ENCODE measurements at places on chromosomes 7 and 10. TPM values are rescaled to one million over a fixed set of nuclear protein-coding genes. Genes with fewer than 3 reads are reported as not detected.

DNA sequence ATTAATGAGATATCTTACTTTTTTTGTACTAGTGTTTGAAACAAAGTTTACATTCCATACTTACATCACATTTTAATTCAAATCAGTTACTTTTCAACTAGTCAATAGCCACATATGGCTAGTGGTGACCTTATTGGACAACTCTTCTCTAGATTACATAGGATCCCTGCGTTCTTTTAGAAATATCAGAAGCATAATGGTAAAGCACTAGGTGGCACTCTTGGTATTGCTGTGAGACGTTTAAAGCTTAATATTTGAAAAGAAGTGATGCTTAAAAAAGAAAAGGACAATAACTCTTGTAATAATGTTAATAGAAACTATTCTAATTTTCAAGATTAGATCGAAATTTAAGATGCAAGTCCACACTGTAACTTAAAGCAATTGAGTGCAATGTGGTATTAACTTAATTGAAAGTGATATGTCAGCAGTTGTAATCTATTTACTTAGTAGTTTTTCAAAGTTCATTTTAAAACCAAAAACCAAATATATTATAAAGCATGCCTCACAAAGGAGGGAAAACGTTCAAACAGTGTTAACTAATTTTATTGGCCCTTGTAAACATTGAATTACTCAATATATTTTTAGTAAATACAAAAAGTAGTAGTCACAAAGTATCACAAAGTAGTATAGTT lies 339.1 kb downstream of the ATRNL1 start:
- no peak for DNase-seq

DNA sequence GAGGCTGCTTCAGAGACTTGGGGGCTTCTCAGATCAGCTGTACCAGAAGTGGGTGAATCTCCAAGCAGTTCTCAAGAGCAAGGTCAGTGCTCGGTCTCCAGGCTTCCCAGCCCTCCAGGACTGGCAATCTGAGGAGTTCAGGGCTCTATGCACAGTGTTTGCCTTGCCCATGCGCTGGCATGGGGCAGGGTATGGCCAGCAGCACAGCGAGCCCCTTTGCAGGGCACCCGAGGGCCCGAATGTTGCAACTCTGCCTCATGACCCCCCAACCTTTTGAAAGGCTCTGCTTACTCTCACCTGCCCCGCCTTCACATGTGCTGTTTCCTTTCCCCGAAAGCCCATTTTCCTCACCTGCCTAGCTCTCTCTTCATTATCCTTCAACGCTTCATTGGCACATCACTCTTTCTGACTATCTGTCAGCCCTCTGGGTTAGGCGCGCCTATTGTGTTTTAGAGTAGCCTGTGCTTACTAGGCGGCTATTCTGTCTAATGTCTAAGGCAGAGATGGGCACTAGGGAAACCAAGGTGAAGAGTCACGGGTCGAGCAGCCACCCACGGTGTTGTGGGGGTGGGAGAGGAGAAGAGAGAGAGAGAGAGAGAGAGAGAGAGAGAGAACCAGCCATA lies 83.6 kb downstream of the WDFY4 start:
- DNase-seq: no peak

GRCh38 chr10:102473445-102474331 lies 22.3 kb upstream of the C10orf95 start:
- DNase-seq: no peak

DNA sequence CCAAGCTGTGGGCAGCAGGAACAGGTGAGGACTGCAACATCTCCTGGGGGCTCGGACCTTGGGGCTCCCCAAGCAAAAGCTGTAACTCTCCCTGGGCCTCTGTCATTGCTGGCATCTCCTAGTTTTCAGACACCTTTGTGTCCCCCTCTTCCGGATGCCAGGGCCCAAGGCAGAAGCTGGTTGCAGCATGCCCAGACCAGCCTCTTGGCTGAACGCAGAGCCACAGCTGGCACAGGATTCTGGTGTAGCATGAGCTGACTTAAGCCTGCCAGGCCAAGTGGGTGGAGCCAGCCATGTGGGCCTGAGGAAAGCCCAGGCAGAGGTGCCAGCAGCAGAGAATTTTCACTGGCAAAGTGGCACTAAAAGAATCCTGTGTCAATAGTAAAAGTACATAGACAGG lies 43.5 kb downstream of the ZWINT start:
- DNase-seq: no peak

DNA sequence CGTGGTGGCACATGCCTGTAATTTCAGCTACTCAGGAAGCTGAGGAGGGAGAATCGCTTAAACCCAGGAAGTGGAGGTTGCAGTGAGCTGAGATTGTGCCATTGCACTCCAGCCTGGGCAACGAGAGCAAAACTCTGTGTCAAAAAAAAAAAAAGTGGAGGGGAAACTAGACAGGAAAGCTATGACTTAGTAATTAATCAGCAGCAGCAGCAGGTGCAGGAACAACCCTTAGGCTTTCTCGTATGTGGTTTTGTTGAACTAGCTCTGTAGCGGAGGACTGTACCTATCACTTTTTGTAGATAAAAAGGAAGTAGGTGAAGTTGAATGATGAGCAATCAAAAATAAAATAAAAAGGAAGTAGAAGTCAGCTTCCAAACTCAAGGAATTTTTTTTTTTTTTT lies 76.9 kb upstream of the KMT2C start:
- DNase-seq: no peak

DNA sequence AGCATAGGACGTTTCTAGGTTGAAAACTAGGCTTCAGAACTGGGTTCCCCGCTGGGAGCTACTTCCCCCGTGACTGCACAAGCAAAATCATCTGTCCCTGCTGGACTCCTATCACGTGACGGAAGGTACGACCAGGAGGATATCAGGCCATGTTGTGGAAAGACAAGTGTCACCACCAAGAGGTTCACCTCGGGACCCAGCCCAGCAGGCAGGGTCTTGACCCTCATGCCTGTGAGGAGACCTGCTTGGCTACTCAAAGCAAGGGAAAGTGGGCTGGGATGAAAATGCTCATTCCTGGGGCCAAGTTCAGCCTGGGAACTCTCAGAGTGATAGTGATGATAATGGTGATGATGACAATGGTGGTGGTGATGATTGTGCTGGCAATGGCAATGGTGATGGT lies 32.3 kb upstream of the DPYSL4 start:
- DNase-seq: no peak

- peak; percentile 26 for DNase-seq
These were observed 557 bp downstream of the BAG3 start for GRCh38 chr10:119651514-119652360.

DNA sequence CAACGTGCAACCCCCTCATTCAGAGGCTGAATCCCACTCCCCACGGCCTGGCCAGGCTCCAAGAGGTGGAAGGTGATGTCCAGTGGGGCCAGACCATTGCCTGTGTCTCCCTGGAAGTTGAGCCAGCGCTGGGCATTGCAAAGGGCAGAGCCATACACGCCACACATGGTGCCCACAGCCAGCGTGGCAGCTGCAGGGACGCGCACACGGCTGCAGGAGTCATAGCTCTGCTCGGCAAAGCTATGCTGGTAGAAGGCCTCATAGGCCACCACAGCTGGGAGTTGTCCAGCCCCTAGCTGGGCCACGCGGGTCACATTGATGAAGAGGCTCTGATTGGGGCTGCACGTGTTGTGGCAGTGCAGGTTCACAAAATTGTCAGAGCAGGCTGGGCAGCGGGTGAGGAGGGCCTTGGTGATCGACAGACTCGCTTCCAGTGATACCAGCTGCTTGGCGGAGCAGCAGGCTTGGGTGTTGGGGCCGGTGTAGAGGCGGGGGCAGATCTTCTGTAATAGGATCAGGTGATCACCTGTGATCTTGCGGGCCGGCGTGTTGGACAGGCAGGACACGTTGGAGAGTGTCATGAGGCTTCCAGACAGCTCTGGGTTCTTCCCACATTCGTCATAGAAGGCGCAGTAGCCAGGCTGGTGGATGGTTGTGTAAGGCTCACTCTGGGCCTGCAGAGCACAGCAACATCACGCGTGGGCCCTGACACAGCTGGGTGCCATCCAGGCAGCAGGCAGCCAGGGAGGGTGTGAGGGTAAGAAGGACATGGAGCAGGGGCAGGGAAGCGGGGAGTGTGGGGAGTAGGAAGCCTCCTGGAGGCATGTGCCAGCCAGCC lies 1.2 kb downstream of the NPC1L1 start:
- DNase-seq: no peak

The DHTKD1 gene
- total RNA-seq: 7.0 TPM

The SHTN1 gene
- total RNA-seq: 16.8 TPM

The ACHE gene
- total RNA-seq: 29.9 TPM

The HOGA1 gene
- not detected for total RNA-seq

The DPYSL4 gene
- total RNA-seq: not detected

The ADRB1 gene
- 1.9 TPM for total RNA-seq
